ENCODE measurements at places on chromosomes 7 and 10.

DNA sequence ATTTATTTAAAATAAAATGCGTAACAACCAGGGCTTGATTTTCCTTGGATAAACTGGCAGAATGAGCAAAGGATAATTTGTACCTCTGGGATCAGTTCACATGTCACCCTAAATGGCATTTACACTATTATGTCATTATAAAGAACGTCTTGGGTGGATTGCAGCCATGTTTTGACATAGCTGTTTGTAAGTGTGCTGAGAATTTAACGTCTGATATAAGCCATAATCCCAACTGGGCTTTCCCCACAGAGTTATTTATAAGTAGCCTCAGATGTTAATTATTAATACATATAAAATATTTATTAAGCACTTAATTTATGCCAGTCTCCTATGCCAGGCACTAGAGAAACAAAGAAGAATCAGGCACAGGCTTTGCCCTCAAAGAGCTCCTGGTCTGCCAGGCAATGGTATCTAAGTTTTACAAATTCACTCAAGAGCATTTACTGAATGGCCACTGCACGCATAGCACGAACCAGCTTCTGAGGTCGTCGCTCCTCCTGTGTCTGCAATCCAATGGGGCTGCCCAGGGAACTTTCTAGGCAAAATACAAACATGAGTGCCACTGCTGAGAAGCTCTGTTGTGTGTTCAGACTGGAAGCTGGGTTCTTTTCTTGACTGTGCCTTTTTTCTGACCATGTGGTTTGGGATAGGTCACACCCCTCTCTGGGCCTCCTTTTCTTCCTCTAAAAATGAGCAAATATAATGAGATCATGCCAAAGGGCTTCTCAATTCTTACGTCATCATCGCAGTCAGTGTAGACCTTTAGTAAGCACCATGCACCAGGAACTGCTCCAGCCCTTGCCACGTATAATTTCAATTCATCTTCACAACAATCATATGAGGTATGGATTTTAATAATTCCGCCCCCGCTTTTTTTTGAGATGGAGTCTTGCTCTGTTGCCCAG, 11.3 kb upstream of the CTBP2 start:
- no peaks in the 10 kb centered on the region for H3K36me3 ChIP-seq
- peaks cover 11% of the 10 kb centered on the region for H3K27me3 ChIP-seq
- no peak overlapping the region for H3K4me3 ChIP-seq
- no peak overlapping the region for H3K27ac ChIP-seq
- no peak for ATAC-seq

DNA sequence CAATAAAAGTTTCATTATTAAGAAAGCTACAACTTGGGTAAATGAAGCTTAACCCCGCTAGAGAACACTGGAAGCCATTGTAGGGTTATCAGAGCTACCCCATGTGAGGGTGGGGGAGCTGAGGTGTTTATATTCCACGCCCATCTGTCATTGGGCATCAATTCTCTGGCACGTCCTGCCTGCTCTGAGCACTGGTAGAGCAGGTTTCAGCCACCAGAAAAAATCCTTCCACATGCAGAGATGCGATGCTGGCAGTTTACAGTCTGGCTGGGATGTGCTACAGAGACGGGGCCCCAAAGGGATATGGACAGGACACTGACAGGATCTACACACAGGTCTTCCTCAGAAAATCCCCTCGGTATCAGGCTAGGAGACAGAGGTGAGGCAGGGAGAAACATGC, 15.9 kb upstream of the RAPGEF5 start:
- no peak overlapping the region for H3K27ac ChIP-seq
- H3K4me3 ChIP-seq, result no peak overlapping the region
- ATAC-seq, result no peak
- H3K36me3 ChIP-seq, result no peaks in the 10 kb centered on the region

DNA sequence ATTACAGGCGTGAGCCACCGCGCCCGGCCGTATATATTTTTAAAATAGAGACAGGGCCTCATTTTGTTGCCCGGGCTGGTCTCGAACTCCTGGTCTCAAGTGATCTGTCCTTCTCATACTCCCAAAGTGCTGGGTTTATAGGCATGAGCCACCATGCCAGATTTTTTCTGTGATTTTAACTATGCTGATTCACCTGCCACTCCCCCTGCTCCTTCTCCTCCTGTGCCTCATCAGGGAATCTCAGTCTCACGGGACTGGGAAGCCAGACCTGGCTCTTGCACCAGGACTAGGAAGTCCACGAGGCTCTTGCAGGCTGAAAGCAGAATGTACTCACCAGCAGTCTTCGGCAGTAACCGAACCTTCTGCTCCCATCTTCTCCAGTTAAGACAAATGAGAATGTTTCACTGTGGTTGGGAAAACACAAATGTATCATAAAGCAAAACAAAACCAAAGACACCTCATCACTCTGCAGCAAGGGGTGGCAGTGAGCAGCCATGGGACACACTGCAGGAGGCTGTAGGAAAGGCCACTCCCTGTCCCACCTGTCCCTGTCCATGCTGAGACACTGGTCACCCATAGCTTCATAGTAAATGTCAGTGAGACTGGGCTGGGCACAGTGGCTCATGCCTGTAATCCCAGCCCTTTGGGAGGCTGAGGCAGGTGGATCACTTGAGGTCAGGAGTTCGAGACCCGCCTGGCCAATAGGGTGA, 78.7 kb upstream of the MKRN1 start:
- H3K27me3 ChIP-seq, result no peaks in the 10 kb centered on the region
- peaks cover 77% of the 10 kb centered on the region for H3K36me3 ChIP-seq
- no peak overlapping the region for H3K4me3 ChIP-seq
- ATAC-seq, result no peak

- no peaks in the 10 kb centered on the region for H3K27me3 ChIP-seq
- no peak for ATAC-seq
- no peak overlapping the region for H3K27ac ChIP-seq
- peaks cover 82% of the 10 kb centered on the region for H3K4me1 ChIP-seq
Measured at GRCh38 chr7:106074257-106074656, 37.9 kb downstream of the SYPL1 start.

DNA sequence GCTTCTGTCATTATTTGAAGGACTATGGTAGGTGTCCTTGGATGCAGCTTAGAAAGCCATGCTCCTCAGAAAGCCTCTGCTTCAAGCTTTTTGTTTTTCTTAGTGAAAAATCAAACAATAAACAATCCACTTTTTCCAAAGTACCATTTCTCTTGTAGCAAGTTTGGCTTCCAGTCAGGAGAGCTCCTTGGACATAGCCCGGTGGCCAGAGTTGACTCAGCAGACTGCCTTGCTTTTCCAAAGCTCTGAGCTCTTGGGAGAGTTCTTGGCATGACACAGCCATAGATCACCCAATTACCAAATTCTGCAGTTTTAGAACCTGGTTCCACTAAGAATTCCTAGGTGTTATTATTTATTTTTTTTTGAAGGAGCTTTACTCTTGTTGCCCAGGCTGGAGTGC, 189.4 kb upstream of the MTPN start:
- no peaks in the 10 kb centered on the region for H3K27me3 ChIP-seq
- no peak overlapping the region for H3K27ac ChIP-seq
- no peaks in the 10 kb centered on the region for H3K4me1 ChIP-seq
- no peak overlapping the region for H3K4me3 ChIP-seq
- H3K36me3 ChIP-seq, result no peaks in the 10 kb centered on the region

GRCh38 chr7:35705932-35706461, 11.1 kb upstream of the HERPUD2 start:
- H3K27me3 ChIP-seq, result no peaks in the 10 kb centered on the region
- H3K27ac ChIP-seq, result no peak overlapping the region
- H3K4me1 ChIP-seq, result peaks cover 8% of the 10 kb centered on the region
- ATAC-seq, result no peak
- no peak overlapping the region for H3K4me3 ChIP-seq
- no peaks in the 10 kb centered on the region for H3K36me3 ChIP-seq

DNA sequence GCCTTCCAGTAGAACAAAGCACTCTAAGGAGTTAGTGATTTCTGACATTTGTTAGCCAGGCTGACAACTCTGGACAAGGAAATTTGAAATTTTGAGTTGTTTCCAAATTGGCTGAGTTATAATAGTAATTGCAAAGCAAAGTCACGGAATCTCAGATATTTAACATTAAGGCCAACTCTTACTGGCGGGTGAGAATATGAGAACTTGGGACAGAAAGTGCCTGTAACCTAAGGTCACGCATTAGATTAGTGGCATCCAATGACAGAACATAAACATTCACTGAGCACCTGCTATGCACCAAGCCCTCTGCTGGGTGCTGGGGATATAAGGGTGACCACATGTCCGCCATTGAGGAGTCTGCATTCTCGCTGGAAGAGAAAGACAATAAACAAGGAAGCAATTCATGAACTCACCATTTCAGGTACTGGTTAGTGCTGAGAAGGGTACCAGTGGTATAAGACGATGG, 45.5 kb upstream of the CHST15 start:
- H3K27me3 ChIP-seq, result no peaks in the 10 kb centered on the region
- H3K4me3 ChIP-seq, result no peak overlapping the region
- ATAC-seq, result peak; percentile 72
- H3K4me1 ChIP-seq, result no peaks in the 10 kb centered on the region
- no peaks in the 10 kb centered on the region for H3K36me3 ChIP-seq

DNA sequence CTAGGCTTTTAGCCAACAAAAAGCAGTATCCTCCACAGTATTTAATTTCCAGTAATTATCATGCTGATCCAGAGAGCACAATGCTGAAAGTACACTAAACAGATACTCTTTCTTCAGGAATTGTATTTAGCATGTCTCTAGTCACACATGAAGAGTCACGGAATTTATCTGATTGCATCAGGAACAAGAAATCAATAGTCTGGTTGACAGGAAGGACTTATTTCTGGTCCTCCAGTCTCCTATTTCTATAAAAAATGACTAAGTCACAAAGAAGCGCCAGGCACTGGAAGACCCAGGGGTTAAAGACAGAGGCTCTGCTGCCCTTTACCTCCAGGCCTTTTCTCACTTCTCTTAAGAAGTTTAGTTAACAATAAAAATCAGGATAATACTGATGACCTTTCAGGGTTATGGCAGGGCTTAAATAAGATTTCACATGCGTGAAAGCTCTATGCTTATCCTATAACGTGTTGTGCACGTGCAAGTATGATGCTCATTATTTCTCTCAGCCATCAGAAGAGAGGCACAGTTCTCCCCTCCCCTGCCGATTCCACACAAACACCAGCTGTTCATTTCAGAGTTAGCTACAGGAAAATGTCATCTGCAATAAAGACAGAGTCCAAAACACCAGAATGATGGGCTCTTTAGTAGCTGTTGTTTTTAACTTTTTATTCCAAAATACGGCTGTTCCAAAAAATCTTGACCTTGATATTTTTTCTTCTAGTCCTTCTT, 36.9 kb downstream of the SLC26A4 start:
- H3K4me3 ChIP-seq, result no peak overlapping the region
- H3K27me3 ChIP-seq, result no peaks in the 10 kb centered on the region
- H3K27ac ChIP-seq, result no peak overlapping the region

DNA sequence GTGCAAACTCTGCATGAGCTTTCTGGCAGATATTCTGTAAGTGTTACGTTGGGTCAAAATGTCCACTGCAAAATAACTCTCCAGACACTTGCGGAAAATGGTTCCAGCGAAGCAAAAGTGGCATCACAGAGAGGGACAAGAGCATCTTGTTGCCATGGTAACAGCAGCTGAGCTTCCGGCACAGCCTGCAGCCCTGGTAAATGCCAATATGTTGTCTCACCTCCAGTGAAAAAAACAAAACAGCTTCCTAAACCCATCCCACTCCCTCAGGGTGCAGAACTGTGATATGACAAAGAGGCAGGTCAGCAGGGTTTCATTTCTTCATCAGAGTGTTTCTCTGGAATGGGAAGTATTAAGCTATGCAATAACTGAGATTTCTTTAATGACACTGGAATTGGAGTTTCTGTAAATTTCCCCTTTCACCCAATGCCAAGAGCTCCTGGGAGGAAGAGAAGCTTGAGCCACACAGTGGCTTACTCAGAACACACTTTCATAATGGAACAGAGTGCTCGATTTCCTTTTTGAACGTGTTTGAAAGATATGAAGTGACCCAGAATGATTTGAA, 65.6 kb downstream of the FOXI2 start:
- no peak for ATAC-seq
- no peak overlapping the region for H3K4me3 ChIP-seq
- H3K27ac ChIP-seq, result no peak overlapping the region
- peaks cover 19% of the 10 kb centered on the region for H3K27me3 ChIP-seq
- no peaks in the 10 kb centered on the region for H3K36me3 ChIP-seq

GRCh38 chr7:141369422-141369821, 181.8 kb upstream of the AGK start:
- H3K4me3 ChIP-seq, result no peak overlapping the region
- no peak for ATAC-seq
- H3K36me3 ChIP-seq, result no peaks in the 10 kb centered on the region
- no peak overlapping the region for H3K27ac ChIP-seq
- H3K4me1 ChIP-seq, result peaks cover 27% of the 10 kb centered on the region

- H3K36me3 ChIP-seq, result peaks cover 26% of the 10 kb centered on the region
- H3K4me1 ChIP-seq, result no peaks in the 10 kb centered on the region
- H3K27ac ChIP-seq, result no peak overlapping the region
- H3K4me3 ChIP-seq, result no peak overlapping the region
Measured at GRCh38 chr10:132162590-132163277, 24.0 kb upstream of the DPYSL4 start.

DNA sequence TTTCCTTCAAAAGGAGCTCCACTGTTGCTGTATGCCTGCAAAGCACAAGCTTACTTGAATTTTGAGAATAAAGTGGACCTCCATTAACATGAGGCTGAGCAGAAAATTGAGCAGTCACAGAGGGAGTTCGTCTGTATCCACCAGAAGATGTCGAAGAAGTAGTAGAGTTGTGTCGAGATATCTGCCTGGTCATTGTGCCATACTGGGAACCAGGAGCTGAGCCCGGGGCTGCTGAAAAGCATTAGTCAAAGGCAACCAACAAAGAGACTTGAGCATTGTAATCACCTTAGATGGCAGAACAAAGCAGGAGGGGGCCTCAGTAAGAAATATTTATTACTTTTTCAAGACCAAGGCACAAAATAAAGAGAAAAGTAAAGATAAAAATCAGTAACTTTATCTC, 61.5 kb downstream of the PDSS1 start:
- H3K36me3 ChIP-seq, result no peaks in the 10 kb centered on the region
- no peaks in the 10 kb centered on the region for H3K4me1 ChIP-seq
- H3K4me3 ChIP-seq, result no peak overlapping the region
- H3K27ac ChIP-seq, result no peak overlapping the region
- no peaks in the 10 kb centered on the region for H3K27me3 ChIP-seq

GRCh38 chr10:120616311-120616911, 159.4 kb downstream of the PLPP4 start:
- no peak overlapping the region for H3K27ac ChIP-seq
- no peaks in the 10 kb centered on the region for H3K27me3 ChIP-seq
- no peak overlapping the region for H3K4me3 ChIP-seq
- ATAC-seq, result no peak

GRCh38 chr7:15972862-15973275, 286.4 kb upstream of the MEOX2 start:
- H3K27me3 ChIP-seq, result no peaks in the 10 kb centered on the region
- no peak for ATAC-seq
- no peak overlapping the region for H3K4me3 ChIP-seq
- no peak overlapping the region for H3K27ac ChIP-seq
- H3K4me1 ChIP-seq, result peaks cover 4% of the 10 kb centered on the region

- no peak for ATAC-seq
- no peaks in the 10 kb centered on the region for H3K36me3 ChIP-seq
- H3K4me1 ChIP-seq, result no peaks in the 10 kb centered on the region
Measured at GRCh38 chr10:69642747-69643146, 12.7 kb downstream of the FAM241B start.

All from gastroesophageal sphincter (tissue), 4 donors.